ENCODE measurements at places on chromosomes 1 and 21. TPM values are rescaled to one million over a fixed set of nuclear protein-coding genes. Genes with fewer than 3 reads are reported as not detected.

DNA sequence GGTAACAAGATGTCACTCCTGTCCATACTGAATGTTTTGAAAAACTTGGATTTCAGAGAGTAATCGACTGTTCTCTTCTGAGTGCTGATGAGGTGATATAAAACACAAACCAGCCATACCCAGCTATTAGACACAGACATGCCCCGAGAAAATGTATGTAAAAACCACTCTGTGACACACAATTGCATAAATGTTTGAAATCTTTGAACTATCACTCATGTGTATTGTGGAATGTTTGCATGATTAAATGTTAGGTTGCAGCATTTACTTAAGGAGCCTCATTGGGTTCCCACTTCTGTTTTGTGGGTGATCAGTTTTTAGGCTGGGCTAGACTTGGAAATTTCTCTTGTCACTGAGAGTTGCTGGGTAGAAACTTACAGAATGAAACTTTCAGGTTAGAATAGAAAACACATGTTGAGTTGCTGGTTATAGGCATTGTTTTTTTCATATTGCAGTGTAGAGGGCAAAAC, 270.4 kb upstream of the B3GALT2 start:
- peak; percentile 6 for DNase-seq

DNA sequence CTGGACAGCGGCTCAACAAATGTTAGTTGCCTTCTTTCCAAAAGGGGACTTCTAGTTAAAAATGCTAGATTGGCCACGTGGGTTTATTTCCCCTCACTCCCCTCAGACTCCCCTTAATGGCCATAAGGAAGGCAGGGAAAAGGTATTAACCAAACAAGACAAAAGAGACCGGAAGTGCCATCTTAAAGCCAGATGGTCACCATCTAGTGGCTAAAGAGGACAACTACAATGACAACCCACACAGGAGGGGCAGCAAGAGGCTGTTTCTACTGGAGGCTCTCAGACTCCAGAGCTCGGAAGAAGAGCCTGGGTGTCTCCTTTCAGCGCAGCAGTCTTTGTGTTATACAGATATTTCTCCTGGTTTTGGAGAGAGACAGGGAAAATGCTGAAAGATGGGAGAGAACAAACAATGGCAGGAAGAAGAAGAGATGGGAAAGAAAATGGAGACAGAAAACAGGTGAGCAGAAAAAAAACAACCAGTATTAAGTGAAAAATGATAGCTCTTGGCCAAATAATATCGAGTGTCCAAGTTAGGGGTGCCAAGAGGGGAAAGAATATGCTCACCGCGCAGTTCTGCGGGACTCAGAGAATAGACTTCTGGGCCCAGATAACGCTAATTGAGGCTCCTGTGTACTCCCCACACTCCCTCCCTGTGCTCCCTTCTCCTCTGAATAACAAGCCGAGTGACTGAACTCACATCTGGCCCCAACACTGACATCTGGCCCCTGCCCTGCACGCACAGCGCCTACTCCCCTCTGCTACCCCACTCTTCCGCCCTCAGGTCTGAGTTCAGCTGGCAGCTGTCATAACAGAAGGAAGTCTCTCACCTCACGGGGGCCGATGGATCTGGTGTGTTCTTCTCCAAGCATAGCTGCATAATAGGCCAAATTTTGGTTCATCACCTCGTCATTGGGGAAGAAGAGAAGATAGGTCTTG, 9.6 kb downstream of the P3H1 start:
- peak; percentile 40 for DNase-seq

DNA sequence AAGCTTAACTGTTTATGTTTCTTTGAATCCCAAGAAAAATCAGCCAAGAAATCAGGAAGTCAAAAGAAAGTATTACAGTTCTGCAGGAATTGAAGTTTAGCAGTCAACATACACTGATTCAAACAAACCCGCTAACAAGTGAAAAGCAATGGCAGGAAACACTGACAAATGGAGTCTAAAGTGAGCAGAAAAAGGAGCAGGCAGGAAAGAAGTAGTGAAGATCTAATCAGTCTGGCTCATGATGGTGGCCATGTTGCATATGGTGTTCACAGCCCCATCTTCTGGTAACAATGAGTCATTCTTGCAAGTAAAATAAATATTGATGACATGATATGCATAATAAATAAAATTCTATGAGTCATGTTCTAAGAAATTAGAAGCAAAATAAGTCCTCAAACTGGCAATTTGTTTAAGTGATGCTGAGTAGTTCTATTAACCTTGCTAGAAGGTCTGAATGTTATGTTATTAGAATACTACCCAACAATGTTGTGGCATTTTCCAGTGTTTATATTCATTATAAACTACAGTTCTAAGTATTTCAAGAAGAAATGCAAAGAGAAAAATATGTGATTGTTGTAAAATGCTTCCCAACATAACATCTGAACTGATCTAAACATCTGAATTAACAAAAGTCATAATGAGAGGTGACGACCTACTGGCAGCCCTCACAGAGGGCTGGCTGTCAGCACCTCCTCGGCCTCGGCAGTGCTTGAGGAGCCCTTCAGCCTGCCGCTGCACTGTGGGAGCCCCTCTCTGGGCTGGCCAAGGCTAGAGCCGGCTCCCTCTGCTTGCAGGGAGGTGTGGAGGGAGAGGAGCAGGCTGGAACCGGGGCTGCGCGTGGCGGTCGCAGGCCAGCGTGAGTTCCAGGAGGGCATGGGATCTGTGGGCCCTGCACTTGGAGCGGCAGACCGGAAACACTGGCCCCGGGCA, 5.7 kb upstream of the ACBD6 start:
- no peak for DNase-seq

GRCh38 chr1:163298365-163298764, 23.4 kb upstream of the NUF2 start:
- DNase-seq = no peak

DNA sequence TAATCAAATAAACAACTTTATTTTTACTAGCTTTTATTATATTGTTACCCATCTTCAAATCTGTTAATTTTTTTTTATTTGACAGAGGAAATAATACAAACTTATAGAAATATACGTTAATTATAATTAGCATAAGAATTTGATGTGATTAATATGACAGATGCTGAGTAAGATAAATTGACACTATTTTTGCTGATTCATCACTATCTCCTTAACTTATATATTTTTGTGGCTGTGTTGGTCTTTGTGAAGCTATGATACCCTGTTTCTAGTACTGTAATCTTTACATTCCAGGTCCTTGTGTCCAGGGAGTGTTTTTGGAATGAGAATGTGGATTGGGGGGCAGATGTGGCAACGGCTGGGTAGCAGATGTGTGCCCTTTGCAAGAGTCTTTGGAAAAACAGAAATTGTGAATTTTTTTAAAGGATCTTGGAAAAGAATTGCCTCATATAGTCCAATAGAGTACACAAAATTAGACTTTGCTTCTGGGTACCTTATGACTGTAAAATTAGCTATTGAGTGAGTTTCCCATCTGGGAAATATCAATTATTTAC, 102.6 kb downstream of the KCNK2 start:
- DNase-seq = no peak

Gene ADAM30
- total RNA-seq = 1.4 TPM

GRCh38 chr1:101004061-101004460, 21.5 kb downstream of the DPH5 start:
- no peak for DNase-seq

GRCh38 chr1:53286955-53287354, 40.9 kb downstream of the LRP8 start:
- DNase-seq = no peak

- no peak for DNase-seq
These were observed 258.4 kb upstream of the DPYD start for GRCh38 chr1:98179151-98179773.

GRCh38 chr1:33640114-33640660, 167.7 kb downstream of the ZSCAN20 start:
- no peak for DNase-seq

DNA sequence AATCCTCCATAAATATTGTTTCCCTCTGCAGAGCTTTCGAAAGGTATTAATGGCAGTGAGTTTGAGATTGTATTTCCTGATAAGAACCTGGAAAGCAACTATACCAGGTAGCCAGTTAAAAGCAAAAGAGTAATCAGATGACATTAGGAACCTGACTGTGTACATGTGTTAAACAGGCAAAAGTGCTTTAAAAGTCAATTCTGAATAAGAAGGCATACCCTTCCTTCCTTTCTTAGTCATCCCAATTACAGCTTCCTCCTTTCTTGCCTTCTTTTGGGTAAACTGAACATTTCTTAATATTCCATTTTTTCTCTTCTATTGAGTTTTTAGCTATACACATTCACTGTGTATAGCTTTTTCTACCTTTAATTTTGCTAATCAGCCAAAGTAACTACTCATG, 144.7 kb downstream of the ZNF281 start:
- peak; percentile 12 for DNase-seq

Gene ESRRG
- total RNA-seq = 5.8 TPM

Measured in umbilical cord (tissue), 2 donors.